NCI-H774 (cell line): ENCODE measurements at places on chromosomes 7 and 10.

DNA sequence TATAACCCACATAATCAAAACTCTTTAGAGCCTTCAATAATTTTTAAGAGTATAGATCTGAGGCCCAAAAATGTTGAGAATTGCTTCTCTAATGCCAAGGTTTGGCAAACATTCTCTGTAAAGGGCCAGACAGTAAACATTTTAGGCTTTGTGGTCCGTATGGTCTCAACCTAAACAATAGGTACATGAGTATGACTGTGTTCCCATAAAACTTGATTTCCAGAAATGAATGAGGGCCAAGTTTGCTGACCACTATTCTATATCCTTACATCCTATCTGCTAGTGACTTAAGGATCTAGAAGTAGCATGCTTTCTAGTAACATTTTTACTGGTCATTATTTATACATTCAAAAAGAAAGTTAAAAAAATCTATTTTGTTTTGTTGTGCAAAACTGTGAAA is 58.9 kb downstream of the MPP7 start:
- DNase-seq = no peak

GRCh38 chr7:6385110-6385781 is 62.5 kb downstream of the DAGLB start:
- peak; percentile 51 for DNase-seq

DNA sequence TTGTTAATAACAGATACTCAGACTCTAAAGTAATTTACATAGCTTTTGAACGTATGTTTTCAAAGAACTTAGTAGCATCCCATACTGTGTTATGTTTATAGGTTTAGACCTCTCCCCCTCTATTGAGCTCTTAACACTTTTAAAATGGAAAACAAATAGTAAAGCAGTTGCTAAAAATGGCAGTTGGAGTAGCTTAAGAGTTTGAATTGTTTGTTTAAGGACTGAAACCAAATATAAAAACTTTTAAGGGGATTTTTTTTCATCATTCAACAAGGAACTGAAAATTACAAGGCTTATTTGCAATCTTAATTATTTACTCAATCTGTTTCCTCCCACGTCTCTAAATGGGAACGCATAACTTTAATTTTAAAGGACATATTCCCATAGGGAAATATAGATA is 1.6 kb upstream of the SPAG6 start:
- DNase-seq = no peak

DNA sequence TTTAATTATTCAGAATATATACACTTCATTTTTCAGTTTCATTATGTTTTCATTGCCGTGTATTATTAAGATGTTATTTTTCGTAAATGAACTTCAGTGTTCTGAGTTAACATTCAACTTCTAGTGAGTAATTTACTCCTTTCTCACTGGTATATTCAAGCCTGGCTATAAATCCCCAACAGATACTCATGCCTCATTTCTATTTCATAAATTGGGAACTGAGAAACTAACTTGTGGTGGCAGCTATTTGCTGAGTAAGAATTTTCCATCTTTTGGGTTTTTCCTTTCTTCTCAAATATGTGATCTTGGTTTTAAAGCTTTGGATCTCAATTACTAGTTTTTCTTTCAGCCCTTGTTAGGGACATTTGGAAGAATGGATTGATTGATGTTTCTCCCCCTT is 281.1 kb downstream of the CDK14 start:
- no peak for DNase-seq

GRCh38 chr7:50564171-50564570 is 1.0 kb downstream of the DDC start:
- no peak for DNase-seq

DNA sequence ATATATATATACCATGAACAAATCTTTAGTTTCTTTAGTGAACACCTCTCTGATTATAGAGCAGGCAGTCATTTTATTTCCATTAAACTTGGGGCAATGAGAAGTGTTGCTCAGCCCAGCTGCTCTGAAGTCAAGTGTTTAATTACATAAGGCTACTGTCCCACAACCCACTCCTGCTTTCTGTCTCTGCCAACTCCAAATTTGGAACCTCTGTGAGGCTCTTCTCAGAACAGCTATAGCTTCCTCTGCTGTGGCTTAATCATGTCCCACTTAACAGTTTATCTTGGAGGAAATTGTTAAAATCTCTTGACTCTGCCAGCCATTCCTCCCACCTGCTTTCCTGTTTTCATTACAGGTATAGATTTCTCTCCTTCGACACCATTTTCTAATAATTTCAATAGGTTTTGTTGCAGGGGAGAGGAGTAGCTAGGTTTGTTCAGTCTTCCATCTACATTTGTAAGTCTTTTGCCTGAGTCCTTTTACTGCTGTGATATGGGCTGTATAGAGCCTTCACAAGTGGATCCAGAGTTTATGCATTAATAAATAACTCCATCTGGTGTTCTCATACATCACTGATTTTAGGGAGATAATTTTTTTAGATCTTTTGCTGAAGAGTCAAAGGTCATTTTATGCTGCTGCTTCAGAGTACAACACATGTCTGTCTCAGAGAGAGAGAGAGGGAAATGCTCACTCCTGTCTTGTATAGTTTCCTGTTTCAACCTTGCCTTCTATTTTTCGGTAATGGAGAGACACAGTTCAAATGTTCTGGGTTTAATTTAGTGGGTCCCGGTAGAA is 170.4 kb downstream of the WNT2 start:
- DNase-seq = no peak

- no peak for DNase-seq
Observed at GRCh38 chr7:90594751-90595317, 1.3 kb upstream of the CDK14 start.

DNA sequence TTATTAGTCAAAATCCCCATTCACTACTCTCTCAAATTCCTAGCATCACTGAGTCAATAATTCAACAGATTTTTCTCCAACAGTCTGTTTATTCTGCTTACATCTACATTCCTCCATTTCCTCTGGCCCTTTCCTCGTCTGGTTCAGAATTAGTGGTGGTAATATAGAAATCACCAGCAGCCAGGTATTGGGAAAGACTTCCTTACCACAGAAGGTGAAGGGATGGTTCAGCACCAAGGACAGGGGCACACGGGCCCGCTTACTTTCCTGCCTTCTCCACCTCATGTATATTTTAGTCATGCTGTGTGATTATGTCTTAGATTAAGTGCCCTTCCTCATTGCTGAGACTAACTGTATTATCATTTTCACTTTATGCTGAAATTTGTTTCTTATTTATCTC is 70.4 kb upstream of the APBB1IP start:
- DNase-seq = no peak

DNA sequence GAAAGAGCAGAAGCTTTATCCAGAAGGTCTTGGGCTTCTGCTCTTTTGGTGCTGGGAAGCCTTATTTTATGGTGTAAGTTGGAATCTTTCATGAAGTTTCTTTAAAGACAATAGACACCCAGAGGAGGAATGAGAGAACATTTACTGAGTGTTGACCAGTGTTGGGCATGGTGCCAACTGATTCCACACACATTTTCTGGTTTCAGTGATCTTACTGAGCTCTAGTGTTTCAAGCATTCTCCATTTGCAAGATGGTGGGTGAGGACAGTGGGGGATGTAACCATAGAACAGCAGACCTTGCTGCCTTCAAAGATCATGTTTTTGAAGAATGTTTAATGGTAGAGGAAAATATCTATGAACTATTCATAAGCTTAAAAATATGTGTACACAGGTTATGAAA is 114.6 kb downstream of the LRMDA start:
- no peak for DNase-seq

GRCh38 chr7:44066494-44067063 is 1.2 kb upstream of the PGAM2 start:
- DNase-seq = no peak

GRCh38 chr10:128527711-128528110 is 401.5 kb upstream of the MKI67 start:
- DNase-seq = no peak

DNA sequence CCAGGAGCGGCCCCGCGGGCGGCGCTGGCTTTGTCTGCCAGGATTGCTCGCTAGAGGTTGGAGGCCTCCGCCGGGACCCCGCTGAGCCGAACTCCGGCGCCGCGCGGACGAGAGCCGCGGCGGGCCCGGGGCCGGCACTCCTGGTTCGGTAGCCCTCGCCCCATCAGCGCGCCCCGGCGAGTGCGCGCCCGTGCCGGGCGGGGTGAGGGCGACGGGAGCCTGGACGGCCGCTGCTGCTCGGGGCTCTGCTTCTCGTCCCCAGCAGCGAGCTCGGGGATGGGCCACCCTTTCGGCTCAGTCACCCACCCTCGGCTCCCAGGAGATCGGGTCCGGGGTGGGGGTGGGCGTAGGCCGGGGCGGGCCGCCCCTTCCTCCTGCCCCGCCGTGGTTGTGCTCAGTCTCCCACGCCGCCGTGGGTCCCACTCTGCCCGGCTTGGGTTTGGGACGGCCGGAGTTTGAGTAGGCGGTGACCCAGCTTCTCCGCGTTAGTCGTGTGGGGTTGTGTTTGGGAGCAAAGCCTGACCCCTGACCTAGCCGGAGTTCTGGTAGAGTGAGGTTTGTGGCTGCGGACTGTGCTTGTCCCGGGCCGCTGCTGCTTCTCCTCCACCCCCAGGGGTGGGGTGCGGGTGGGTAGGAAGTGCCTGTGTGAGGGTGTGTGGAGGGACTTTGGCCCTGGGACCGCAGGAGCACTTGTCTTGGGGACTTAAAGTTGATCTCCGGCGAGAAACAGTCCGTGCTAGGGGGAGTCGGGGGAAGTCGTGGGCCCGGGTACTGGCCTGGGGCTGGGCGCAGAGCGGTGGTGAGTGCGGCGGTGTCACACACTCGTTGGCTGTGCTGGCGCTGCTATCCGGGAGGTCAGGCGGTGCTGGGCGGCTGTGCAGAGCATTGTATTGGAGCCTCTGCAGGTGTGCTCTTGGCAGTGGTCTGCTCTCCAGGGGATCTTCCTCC is 677 bp downstream of the TSPAN14 start:
- DNase-seq = no peak
